ENCODE measurements at places on chromosomes 2 and 18. TPM values are rescaled to one million over a fixed set of nuclear protein-coding genes. Genes with fewer than 3 reads are reported as not detected.

- DNase-seq, result no peak
Observed at GRCh38 chr2:109433486-109433885, 180.3 kb downstream of the SEPTIN10 start.

Gene LINC00305
- total RNA-seq, result not detected

- DNase-seq, result no peak
Observed at GRCh38 chr2:1052771-1053191, 102.1 kb downstream of the SNTG2 start.

DNA sequence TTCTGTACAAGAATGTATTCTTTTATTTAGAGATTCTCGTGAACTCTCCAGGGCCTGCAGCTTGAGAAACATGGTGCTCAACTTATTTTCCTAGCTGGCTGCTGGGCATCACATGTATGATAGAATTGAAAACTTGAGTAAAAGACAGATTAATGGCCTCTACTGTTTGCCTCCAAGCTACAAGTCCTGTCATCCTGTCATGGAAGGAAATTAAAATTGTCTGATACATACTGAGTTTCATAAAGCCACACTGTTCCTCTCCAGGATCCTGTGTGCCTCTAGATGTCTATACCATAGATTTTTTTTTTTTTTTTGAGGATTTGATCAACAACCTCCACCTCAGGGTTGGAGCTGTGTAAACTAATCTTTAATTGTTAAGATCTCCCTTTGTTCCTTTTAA is 38.5 kb downstream of the UPP2 start:
- no peak for DNase-seq

DNA sequence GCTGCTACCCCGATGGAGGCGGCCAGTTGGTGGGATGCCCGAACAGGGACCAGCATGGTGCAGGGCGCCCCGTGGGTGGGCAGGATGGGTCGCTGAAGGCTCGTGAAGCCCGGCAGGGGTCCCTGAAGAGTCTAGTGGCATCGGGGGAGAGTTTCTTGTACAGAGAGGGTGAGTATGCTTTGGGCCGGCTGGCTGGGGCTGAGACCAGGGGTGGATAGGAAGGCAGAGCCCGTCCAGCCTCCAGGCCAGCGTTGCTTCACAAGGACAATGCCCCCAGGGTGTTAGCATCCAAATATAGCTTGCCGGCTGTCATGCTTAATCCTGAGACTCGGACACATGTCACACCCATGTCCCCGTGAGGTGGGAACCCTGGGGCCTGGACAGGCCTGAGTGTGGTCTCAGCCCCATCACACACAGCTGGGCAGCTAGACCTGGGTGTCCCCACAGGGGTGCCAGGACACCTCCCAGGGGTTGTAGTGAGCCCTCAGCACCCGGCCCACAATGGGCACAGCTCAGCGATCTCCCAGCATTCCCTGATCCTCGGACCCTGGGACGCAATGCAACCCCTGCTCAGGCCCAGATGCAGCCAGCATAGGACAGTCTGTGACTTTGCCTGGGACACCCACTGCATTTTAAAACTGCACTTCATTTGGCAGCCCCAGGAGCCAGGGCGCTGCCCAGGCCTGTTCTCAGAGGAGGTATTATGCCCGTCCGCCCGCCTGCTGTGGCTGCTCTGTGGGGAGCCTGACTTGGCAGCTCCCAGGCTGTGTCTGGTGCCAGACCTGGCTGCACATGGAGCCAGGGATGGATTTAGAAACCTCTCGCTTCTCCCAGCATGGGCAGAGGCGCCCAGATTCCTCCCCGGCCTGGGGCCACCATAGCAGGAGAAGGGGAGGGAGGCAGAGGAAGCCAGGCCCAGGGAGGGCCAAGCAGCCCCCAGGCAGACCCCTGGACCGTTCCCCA is 36.4 kb downstream of the RAMP1 start:
- DNase-seq, result no peak

DNA sequence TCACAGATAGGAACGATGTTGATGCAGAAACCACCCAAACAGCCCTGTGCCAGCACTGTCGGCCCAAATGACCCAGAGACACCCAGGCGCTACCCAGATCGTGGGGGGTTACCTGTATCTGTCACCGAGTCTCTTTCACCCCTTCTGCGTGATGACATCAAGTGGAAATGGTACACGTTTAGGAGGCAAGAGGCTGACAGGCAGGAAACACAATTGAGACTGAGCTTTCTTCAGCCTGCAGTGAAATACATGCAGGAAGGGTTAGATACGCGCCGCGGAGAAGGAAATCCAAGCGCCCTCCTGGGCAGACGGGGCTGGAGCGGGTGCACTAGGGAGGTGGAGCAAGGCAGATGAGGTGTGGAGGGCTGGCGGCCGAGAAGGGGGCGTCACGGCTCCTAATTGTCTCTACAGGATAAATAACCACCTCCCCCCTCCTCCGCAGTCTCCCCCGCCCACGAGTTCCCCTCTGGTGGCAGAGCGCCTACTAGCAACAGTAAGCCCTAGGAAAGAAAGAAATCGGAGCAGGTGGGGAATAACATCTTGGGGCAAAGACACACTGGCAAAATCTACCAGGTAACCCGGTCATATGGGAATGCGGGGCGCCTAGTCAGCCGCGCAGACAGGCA is at the start of gene RNF152:
Gene RNF152, minus strand, starts transcription at position 325 of the 626 bp plus-strand sequence. CDS start 76,544 bp downstream, outside the sequence.
- DNase-seq, result peak; percentile 71

Gene NOL4
- not detected for total RNA-seq

GRCh38 chr2:220835583-220835982 is 736.5 kb downstream of the EPHA4 start:
- no peak for DNase-seq

Gene LYPD6B
- total RNA-seq, result not detected

GRCh38 chr2:8244639-8245038 is 437.2 kb upstream of the ID2 start:
- DNase-seq, result no peak

DNA sequence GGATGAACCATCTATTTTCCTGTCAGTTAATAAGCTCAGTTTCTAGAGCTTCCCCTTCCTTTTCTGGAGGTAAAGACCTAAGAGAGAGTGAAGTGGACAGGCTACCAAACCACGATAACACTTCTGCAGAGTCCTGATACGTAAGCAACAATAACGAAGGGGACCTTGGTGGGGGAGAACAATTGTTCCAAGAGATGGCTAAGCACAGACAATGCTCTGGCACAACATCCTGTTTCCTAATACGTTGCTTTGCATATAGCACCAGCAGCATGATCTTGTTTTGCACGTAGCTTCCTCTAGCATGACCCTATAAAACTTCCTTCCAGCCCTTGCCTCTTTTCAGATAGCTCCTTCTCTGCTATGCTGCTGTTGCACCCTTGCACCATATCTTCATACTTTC is 247.3 kb downstream of the RAD51AP2 start:
- no peak for DNase-seq

GRCh38 chr18:69564602-69565001 is 163.9 kb downstream of the DOK6 start:
- DNase-seq, result no peak

GRCh38 chr18:75757951-75758350 is 330.4 kb upstream of the SMIM21 start:
- no peak for DNase-seq

DNA sequence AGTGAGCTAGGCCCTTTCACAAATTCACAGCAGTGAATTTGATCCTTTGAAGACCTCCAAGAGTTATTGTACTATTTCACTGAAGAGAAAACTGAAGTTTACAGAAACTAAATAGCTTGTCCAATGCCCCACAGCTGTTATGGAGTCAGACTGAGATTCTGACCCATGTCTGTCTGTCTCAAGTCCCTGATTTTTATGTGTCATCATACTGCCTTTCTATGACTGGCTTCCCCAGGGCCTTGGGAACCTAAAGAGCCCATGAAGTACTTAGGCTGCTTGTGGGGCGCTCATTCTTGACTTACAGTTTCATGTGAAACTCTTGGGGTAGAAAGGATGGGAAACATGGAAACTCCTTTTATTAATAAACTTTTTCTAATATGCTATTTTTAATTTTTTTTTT is 107.7 kb downstream of the ATL2 start:
- DNase-seq, result no peak

DNA sequence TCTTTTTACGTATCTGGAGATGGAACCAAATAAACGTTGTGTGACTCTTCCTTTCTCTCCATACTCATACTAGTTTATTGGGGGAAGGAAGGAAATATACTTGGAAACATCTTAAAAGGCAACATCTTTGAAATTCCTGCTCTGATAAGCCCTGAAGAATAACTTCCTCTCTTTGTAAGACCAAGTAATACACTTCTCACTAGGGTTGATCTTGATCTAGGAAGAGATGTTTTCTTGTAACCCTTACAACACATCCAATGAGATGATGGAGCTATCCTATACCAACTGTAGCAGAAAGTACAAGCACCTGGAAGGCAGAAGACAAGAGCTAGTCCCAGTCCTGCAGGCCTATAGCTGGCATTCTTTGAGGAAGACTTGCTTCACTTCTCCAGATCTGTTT is 2.0 kb downstream of the ANKRD44 start:
- DNase-seq, result no peak

GRCh38 chr2:151388011-151388410 is 21.7 kb upstream of the RIF1 start:
- DNase-seq, result no peak

Gene MC4R
- not detected for total RNA-seq

Gene ACKR3
- 24.0 TPM for total RNA-seq

GRCh38 chr2:3539836-3540235 is 18.3 kb downstream of the RNASEH1 start:
- no peak for DNase-seq

- DNase-seq, result no peak
Observed at GRCh38 chr2:150282771-150283371, 204.6 kb downstream of the RND3 start.

Gene PTPN2
- total RNA-seq, result 21.7 TPM

GRCh38 chr2:121363632-121364420 is 78.8 kb upstream of the TFCP2L1 start:
- peak; percentile 29 for DNase-seq

- DNase-seq, result no peak
Observed at GRCh38 chr2:57965961-57966360, 80.6 kb upstream of the VRK2 start.

Gene PRKAG3
- total RNA-seq, result not detected

GRCh38 chr2:220432645-220433044 is 805.2 kb downstream of the SLC4A3 start:
- DNase-seq, result no peak

Data from endothelial cell of umbilical vein (primary cell).